ENCODE measurements at places on chromosomes 16 and 17.
A peak's percentile ranks its signal among the peaks of the same experiment; 100 is the strongest.

- no peak for DNase-seq
Measured at GRCh38 chr17:81537856-81538555, 9.8 kb downstream of the FSCN2 start.

GRCh38 chr17:80724775-80725266 lies 180.2 kb downstream of the RPTOR start:
- DNase-seq: no peak

DNA sequence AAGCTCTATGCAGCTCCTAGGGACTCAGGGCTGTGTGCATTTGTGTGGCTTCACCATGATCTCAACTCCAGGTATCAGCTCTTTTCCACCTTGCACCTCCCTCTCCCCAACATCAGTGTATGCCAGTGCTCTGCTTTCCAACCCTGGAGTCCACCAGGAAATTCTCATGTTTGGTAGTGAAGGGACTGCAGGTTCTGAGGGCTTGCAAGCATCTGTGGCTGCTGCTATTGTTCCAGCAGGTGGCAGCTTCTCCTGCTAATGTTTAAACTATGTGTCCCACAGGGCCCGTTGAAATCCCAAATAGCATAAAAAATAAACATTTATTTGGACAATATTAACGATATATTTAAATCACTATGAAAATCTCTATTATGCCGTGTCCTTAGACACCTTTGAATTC lies 82.0 kb downstream of the RGS9 start:
- DNase-seq: no peak

DNA sequence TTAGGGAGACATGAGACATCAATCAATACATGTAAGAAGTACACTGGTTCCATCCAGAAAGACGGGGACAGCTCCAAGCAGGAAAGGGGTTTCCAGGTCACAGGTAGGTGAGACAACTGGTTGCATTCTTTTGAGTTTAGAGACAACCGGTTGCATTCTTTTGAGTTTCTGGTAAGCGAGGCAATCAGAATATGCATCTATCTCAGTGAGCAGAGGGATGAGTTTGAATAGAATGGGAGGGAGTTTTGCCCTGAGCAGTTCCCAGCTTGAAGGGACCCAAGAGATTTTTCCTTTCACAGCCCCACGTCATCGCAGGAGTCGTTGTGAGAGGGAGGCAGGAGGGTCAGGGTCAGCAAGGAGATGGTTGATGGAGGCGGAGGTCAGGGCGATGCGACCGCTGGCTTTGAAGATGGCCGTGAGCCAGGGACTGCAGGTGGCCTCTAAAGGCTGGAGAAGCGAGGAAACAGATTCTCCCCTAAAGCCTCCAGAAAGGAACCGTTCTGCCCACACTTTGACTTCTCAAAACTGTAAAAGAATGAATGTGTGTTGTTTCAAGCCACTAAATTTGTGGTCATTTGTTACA lies 36.5 kb downstream of the IRF8 start:
- DNase-seq: no peak

DNA sequence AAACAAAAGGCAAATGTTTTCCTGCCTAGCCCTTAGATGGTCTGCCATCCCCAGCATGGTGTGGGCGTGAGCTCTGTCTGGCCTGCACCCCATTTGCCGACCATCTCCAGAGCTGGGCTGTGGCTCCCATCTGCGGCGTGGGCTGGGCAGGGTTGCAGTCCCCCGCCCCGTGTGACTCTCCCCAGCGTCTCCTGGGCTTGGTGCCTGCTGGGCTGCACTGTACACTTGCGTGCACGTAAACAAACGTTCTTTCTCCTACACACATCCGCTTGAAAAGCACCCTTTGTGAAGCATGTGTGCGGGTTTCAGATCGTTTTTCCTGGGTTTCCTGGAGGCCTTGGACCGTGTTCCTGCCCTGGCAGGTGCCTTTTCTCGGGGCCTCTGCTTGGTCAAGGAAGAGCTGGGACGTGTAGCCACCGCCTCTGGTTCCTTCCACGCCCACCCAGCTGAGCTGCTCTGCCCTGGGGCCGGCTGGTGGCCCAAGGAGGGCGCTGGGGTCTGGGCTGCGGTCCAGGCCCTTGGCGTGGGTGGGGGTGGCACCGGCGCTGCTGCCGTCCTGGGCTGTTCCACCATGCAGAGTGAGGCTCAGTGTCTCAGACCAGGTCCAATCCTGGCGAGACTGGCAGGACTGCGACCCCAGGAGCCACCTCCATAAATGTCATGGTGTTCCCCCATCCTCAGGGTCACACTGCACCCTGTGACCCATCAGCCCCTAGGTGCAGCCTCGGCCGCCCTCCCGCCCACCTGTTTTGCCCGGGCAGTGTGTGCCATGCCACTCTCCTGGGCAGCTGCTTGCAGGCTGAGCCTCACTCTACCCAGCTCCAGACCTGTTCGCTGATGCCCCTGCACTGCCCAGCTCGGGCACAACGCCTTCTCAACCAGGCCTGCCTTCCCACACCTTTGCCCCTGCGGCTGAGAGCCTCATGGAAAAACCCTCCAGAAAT lies 9.9 kb upstream of the BAIAP3 start:
- no peak for DNase-seq

DNA sequence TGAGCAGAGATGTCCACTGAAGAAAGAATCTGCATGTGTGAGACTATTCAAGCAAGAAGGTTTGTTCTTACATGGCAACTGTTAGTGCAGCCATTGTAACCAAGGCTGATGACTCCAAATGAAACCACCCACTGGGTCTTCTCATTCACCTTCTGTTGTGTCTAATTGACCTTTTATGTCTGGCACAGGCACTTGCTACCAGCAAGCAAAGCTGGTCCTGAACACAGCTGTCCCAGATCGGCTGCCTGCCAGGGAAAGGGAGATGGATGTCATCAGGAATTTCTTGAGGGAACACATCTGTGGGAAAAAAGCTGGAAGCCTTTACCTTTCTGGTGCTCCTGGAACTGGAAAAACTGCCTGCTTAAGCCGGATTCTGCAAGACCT lies 3.6 kb downstream of the CDC6 start:
- no peak for DNase-seq

GRCh38 chr16:11946433-11946832 lies 4.6 kb upstream of the NPIPB2 start:
- no peak for DNase-seq

DNA sequence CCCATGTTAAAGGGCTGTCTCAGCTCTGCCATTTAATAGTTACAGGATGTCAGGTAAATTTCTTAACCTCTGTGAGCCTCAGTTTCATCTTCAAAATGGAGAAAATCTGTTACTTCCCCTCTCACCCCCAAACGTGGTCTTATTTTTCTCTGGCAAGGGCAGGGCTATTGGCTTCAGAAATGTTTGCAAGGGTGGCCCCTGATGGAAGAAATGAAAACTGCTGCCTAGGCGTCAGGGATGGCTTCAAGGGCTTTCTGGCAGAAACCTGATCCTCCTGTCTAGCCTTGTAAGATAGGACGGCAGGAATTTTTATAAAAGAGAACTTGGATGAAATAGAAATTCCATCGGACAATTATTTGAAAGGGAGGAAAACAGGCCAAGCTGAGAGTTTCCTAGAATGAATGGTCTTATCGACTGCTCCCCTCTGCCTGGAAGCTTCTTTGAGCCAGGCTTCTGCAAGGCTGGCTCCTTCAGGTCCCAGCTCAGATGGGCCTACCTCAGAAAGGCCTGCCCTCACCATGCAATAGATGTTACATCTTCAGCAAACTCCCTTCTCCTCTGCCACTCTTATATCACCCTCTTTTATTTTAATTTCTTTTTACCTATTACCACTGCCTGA lies 43.0 kb upstream of the TANGO6 start:
- DNase-seq: peak; percentile 53

DNA sequence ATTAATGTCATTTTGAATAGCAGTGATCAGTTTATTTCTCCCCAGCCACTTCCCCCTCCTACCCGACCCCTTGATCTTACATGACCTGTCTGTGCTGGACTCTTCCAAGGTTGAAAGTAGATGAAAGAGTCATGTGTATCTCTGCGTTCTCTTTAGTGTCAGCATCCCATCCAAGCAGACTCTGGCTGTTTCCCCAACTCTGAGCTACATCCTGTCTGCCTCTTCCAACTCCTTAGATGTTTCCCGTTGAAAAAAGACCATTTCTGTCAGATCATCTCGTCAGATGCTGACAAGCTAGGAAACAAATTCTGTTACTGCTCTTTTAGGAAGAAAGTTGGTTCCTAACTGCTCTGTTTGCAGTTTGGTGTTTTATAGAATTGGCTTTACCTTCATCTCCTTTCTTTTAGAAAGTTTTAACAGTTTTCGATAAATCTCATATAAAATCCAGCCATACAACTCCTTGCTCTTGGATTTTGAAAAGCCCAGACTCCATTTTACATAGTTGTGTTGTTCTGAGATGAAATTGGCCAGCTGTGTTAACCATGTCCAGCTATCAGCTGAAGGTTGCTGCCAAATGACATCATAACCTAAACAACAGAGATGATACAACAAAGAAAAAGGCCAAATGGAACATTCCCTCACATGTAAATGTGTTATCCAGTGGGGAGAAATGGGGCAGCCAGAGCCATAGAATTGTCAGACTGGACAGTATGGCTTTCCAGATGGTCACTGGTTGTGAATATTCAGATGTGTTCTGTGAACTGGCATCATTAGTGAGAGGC lies 43.5 kb downstream of the CYB561 start:
- no peak for DNase-seq
